Stimulated activated naive CD8-positive, alpha-beta T cell treated with anti-CD3 and anti-CD28 coated beads, Interleukin-15, amount 100 ng/mL, for 72 hours (primary cell): ENCODE measurements at places on chromosomes 5 and 9.
A peak's percentile ranks its signal among the peaks of the same experiment; 100 is the strongest.

DNA sequence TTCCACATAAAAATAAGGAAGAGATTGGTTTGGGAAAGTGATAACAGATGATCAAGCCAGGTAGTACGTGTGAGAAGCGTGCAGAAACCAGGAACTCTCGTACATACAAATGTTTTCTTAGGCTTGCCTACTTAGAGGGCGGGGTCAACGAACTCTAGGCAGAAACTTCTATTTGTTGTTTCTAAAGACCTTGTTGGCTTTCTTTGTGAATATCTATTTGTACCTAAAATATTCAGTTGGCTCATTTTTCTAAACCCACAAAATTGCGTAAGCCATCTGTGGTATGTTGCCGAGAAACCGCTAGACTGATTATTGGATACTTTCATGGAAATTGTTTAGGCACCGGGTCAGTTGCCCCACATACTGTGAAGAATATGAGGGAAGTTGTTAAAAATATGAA, 458.5 kb downstream of the MAT2B start:
- no peak for DNase-seq

GRCh38 chr5:124467745-124468144, 278.7 kb downstream of the ZNF608 start:
- DNase-seq, result no peak

DNA sequence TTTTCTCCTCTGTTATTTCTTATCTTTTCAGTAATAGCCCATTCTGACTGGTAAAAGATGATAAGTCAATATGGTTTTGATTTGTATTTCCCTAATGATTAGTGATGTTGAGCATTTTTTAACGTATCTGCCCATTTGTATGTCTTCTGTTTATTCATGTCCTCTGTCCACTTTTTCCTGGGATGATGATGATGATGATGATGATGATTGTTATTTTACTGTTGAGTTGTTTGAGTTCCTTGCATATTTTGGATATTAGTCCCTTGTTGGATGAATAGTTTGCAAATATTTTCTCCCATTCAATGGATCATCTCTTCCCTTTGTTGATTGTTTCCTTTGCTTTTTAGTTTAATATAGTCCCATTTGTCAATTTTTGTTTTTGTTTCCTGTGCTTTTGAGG, 27.0 kb downstream of the UTP15 start:
- no peak for DNase-seq

- DNase-seq, result peak; percentile 33
Measured at GRCh38 chr9:121700165-121700831, 48.9 kb downstream of the DAB2IP start.

- DNase-seq, result no peak
Measured at GRCh38 chr9:29866556-29866955, 2293.3 kb upstream of the C9orf72 start.

DNA sequence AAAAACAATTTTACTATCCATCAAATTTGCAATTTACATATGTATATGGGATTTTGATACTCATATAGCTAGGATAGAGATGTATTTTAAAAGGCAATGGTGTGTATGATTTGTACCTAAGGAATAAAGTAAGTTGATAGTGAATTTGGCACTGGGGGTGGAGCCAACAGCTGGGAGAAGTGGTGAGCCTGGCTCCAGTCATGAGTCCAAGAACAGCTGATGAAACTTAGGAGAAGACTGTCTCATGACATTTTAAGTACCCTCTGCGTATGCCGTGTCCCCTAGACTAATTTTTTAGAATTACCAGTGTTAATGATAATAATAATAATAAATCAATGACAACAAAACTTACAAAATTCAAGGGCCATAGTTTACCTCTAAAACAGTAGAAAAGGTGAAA, 181.4 kb downstream of the ADCY2 start:
- DNase-seq, result no peak

GRCh38 chr5:156004754-156005153, 322.2 kb upstream of the SGCD start:
- no peak for DNase-seq

DNA sequence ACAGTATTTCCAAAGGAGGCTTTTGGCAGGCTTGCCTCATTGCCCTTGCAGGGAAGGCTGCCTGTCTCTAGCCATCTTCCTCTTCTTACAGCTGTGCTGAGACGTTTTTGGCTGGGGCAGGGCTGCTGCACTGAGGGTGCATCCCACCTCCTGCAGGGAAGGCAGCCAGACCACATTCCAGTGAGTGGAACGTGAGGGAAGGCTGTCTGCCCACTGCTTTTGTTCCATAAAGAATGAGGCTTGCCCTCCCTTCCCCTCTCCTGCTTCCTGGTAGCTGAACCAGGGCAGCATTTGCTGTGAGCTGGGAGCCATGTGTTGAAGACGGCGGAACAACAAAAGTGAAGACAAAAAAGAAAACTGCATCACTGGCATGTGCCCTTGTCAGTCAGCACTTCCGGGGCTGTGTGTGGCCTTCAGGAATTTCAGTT, 16.8 kb downstream of the MGAT1 start:
- DNase-seq, result no peak

- no peak for DNase-seq
Measured at GRCh38 chr5:127723571-127723970, 20.4 kb downstream of the CCDC192 start.

DNA sequence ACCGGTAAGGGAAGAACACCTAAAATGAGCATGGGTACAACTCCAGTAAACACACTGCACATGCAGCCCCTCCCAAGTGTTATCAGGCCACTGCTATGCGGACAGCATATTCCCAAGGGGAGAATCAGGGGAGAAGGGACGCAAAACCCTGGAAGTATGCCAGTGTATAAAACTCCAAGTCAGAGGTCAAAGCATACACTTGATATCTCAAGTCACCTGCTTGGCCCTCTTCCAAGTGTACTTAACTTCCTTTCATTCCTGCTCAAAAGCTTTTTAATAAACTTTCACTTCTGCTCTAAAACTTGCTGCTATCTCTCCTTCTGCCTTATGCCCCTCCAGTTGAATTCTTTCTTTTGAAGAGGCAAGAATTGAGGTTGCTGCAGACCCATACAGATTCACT, 408.1 kb downstream of the HTR1A start:
- DNase-seq, result no peak

- no peak for DNase-seq
Measured at GRCh38 chr5:142375944-142376411, 51.2 kb upstream of the SPRY4 start.

- DNase-seq, result no peak
Measured at GRCh38 chr5:137627706-137628105, 108.2 kb downstream of the KLHL3 start.

GRCh38 chr5:117082977-117083376, 508.4 kb upstream of the SEMA6A start:
- DNase-seq, result no peak
